ACHN (cell line): ENCODE measurements at places on chromosomes 7 and 10.

DNA sequence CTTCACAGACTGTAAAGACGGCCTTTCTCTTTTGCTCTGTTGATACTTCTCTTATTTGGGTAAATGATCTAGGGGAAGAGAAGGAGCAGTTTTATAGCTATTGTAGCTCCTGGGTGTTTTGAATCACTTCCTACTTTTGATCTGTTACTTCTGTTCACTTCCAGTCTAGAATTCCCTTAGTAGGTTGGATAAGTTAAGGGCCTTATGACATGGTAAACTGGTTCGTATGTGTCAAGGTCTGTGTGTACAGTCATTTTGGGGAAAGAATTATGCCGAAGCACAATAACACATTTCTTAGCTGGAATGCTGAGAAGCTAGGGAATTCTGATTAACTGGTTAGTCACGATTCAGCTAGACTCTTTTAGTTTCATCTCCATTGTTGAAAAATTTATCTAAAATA is 8.1 kb downstream of the DENND10 start:
- DNase-seq = no peak

DNA sequence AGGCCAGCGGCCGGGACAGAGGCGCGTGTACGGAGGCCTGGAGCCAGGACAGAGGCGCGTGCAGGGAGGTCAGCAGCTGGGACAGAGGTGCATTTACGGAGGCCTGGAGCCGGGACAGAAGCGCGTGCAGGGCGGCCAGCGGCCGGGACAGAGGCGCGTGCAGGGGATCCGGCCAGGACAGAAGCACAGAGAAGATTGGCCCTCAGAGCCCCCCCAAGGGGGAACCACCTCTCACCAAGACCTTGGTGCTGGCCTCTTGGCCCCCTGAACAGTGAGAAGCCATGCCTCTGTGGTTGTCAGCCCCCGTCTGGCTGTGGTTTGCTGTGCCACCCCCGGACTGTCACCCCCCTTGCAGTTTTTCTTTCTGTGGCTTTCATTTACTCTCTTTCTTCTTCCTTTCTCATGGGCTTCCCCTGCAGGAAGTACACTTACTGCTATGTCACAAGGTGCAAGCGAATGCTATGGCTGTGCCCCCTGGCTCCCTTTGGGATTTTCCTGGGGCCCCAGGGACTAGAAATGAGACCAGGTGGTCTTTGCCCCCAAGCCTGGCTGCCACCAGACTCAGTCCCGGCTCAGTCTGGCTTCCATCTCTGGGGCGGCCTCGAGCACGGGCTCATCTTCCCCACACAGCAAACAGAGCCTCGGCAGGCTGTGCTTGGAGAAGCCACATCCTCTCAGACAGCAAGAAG is 41.1 kb downstream of the INSIG1 start:
- no peak for DNase-seq

GRCh38 chr7:87552351-87552900 is 48.3 kb downstream of the ABCB1 start:
- no peak for DNase-seq

- peak; percentile 35 for DNase-seq
Measured at GRCh38 chr10:123835575-123835974, 56.0 kb downstream of the CPXM2 start.

DNA sequence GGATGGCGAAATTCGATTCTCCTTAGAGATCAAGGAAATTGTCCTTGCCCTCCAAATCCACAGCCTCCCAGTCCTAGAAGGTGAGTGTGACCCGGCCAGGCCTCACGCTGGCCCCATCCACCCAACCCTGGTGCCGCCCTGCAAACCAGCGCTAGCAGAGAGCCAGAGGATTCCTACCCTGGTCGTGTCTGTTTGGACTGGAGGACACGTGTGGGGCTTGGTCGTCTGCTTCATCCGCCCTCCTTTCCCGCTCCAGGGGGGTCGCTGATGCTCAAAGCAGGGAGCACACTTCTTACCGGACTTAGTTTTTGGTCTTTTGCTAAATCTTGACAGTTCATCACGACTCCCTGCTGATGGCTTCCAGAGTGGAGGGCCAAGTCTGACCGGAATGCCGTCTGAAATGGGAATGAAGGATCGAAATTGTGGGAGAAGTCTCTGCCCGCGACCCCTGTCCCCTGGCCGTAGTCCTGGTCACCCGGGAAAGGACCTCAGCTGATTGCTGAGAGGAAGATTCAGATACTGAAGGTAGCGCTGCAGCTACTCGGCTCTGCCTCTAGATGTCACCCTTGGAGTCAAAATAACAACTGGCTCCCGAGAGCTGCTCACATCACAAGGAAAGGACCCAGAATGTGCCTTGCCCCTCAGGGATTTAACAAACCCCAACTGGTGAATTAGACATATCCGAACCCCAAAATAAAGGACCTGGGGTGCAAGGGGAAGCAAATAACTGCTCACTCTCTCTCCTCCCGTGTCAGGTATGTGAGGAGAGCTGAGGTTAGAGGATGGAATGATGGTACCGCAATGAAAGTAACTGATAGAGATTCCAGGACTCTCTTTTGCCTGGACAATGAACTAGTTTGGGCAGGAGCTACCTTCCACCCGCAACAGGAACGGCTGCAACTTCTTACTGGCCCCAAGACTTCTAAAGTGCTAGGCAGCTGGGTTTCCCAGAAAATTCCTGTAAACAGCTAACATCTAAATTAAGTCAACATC is 23.5 kb upstream of the ORC5 start:
- peak; percentile 69 for DNase-seq

- DNase-seq = no peak
Measured at GRCh38 chr10:132165416-132165980, 21.2 kb upstream of the DPYSL4 start.

DNA sequence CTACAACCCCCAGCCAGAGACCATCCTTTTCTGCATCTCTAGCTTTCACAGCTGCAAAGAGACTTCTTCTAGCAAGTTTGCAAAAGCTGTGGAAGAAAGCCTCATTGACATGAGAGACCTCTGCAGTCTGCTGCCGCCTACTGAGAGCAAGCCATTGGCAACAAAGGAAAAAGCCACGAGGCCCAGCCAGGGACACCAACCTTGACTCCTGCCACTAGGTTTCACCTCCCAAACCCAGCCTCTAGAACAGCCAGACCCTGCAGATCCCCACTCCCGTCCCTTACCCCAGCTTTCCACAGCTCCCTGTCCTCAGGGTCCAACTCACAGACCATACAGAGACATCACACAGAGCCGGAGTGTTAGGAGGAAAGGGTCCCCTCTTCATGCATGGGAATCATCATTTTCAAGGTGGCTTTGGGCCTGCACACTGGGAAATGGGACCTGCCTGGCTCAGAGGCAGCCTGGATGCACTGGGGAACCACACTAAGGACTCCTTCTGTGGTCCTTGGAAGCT is 14.6 kb upstream of the C10orf53 start:
- no peak for DNase-seq

DNA sequence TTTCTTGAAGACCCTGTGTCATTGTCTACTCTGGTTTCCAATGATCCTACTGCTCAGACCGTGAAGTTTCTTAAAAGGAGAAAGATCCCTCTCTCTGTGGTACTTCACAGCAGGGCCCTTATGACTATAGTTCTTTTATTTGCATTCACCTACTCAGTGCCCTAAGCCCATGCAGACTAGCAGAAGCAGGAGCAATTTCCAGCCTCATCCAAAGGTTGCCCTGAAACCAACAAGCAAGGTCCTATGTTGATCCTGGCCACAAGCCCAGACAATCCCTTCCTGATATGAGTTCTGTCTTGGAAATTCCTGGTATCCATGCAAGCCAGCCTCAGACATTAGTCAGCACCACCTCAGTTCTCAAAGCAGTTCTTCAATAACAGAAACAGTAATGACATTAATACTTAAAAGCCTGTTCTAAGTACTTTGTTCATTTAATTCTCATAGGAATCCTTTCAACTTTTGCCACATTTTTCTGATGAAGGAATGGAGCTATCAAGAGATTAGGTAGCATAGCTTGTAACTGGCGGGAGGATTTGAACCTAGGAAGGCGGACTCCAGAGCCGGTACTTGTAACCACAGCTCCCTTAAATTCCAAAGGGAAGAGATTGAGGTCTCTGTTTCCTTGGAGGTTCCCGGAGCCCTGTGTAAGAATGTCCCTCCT is 58.1 kb upstream of the ST8SIA6 start:
- DNase-seq = peak; percentile 92

DNA sequence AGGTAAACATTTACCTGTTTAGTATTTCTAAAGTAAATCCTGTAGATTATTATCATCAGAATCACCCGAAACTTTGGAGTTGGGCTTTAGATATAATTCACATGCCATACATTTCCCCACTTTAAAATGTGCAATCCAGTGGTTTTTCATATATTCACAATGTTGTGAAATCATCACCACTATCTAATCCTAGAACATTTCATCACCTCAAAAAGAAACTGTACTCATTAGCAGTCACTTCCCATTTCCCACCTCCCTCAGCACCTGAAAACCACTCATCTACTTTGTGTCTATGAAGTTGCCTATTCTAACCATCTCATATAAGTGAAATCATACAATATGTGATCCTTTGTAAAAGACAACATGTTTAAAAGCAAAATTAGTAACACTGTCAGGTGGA is 182.6 kb downstream of the FZD1 start:
- no peak for DNase-seq

- no peak for DNase-seq
Measured at GRCh38 chr10:133047526-133048123, 40.1 kb upstream of the ADGRA1 start.

GRCh38 chr10:58967551-58968388 is 208.7 kb upstream of the PHYHIPL start:
- DNase-seq = no peak

GRCh38 chr7:51602376-51602775 is 285.8 kb upstream of the COBL start:
- DNase-seq = no peak

GRCh38 chr10:2301227-2301626 is 563.9 kb upstream of the ADARB2 start:
- no peak for DNase-seq

DNA sequence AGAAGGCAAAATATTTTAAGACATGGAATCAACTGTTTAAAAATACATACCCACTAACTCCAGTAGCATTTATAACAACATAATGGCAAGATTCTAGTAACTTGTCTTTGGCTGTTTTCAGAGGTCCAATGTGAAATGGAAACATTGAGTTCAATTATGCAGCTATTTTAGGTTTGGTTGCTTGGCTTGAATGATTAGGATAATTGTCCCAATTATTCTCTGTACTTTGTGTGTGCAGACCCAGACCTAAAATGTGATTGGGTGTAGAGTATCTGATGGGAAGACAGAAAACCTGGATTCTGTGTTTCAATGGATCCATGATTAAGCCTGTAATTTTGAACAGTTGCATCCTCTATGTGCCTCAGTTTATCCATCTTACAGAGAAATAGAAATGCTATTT is 392.7 kb upstream of the NFE2L3 start:
- no peak for DNase-seq

- peak; percentile 66 for DNase-seq
Measured at GRCh38 chr10:96588060-96588554, 1.3 kb upstream of the TM9SF3 start.

- no peak for DNase-seq
Measured at GRCh38 chr7:55177589-55178261, 158.9 kb downstream of the EGFR start.

GRCh38 chr7:149001427-149002068 is 26.8 kb downstream of the PDIA4 start:
- DNase-seq = no peak

GRCh38 chr7:84249656-84250055 is 55.1 kb upstream of the SEMA3A start:
- no peak for DNase-seq

DNA sequence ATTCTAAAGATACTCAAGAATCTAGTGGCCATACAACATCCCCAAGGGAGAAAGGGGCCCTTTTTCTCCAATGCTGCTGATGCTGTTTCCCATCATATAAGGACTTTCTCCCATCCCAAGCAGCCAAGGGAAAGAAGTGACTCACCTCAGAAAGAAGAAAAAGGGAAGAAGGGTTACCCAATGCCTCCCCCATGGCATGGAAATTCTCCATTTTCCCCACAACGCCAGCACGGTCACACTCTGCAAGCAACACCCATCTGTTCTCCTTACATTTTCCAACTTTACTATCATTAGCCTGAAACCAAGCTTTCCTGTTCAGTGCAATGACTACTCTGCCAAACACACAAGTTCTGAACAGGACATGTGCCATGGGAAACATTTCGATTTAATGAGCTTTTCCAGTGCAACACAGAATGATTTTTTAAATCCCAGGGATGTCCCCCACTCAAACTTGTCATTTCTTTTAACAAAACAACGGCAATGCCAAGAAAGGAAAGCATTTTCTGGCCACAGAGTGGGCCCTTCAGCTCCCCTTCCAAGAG is 67.9 kb downstream of the PTPRN2 start:
- no peak for DNase-seq

GRCh38 chr10:29585488-29585976 is 49.2 kb downstream of the SVIL start:
- DNase-seq = no peak

DNA sequence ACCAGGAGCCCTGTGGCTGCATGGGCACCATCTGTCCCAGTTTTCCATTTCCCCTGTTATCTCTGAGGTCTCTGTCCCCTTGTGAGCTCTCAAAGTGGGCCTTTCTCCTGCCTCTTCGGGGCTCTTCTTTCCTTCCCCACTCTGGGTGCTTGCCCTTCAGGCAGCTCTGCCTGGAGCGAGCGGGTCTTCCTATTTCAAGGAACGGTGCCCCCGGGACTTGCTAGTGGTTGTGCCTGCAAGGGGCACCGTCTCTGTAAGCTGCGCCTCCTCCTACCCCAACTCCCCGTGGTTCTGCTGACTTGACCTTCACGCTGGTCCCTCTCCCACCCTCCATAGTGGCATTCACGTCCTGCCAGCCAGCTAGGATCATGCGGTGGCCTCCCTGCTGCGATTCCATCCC is 110.1 kb downstream of the DOCK1 start:
- DNase-seq = no peak

GRCh38 chr7:130736298-130736900 is 2.4 kb upstream of the KLF14 start:
- no peak for DNase-seq

GRCh38 chr7:88401009-88401623 is 94.4 kb upstream of the STEAP4 start:
- peak; percentile 41 for DNase-seq

GRCh38 chr10:50431791-50432190 is 180.5 kb upstream of the ASAH2 start:
- no peak for DNase-seq

DNA sequence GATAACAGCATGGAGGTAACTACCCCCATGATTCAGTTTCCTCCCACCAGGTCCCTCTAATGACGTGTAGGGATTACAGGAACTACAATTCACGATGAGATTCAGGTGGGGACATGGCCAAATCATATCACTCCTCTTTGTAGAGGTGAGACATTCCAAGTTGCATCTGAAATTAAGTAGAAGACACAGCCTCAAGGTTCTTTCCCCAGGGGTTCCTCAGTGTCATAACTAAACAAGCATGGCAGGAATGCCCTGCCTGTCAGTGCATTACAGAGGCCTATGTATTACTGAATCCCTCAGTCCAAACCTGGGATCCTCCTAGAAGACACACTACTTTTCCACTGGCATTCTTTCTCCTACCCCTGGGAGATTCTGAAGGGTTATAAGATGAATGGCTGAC is 42.6 kb upstream of the WNT16 start:
- DNase-seq = no peak

- no peak for DNase-seq
Measured at GRCh38 chr10:93849593-93849992, 44.2 kb upstream of the SLC35G1 start.

GRCh38 chr7:38463277-38464225 is 167.6 kb downstream of the AMPH start:
- DNase-seq = no peak
